ENCODE measurements at places on chromosomes 13 and 19. TPM values are rescaled to one million over a fixed set of nuclear protein-coding genes. Genes with fewer than 3 reads are reported as not detected.

The ZNF723 gene
- not detected for polyA plus RNA-seq

The SMIM44 gene
- polyA plus RNA-seq: not detected

DNA sequence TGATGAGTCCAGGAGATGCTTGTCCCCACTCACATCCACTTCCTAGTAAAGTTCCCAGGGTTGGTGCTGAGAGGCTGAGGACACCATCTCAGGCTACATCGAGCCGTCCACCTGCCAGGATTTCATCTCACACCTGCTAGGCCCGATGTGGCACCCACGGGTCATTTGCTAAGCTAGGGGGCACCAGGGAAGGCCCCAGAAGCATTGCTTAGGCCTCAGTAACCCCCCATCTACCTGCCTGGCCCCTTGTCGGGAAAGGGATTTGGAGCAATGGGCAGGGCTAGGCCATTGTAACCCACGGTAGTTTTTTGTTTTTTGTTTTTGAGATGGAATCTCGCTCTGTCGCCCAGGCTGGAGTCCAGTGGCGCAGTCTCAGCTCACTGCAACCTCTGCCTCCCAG is 51.8 kb downstream of the F2RL3 start:
- DNase-seq: no peak

The LILRB3 gene
- 1.2 TPM for polyA plus RNA-seq
